ENCODE measurements at places on chromosomes 16 and 17.

DNA sequence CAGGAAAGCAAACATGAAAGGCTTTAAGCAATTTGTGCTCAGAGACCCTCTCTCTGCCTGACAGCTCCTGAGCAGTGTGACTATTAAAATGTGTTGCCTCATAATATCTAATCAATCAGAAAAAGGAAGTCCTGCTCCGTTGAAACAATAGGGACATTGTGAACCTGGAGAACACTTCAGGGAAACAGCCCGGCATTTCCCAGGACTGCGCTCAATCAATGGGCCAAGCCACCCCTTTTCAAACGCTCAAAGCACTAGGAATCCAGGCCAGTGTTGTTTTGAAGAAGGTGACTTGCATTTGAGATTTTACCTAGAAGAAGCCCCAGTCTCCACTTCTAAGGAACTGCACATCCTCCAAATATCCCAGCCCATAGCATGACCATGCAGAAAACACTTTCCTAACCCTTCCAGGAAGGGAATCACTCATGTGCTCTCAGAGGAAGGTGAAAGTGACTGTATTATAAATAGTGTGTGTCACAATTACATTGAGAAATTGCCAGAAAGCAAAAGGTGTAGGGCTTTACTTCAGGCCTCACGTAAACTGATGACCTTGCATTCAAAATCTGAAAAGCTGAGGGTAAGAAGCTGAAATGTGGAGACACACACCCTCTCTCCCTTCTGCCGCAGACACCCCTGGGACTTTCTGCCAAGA, 19.4 kb downstream of the CDRT4 start:
- no peak overlapping the region for H3K27ac ChIP-seq
- peaks cover 11% of the 10 kb centered on the region for H3K4me1 ChIP-seq
- ATAC-seq, result no peak
- H3K27me3 ChIP-seq, result no peaks in the 10 kb centered on the region
- H3K4me3 ChIP-seq, result no peak overlapping the region

GRCh38 chr16:67256701-67257230, 8.0 kb downstream of the SLC9A5 start:
- H3K4me1 ChIP-seq, result no peaks in the 10 kb centered on the region
- H3K4me3 ChIP-seq, result no peak overlapping the region
- H3K27me3 ChIP-seq, result peaks cover 4% of the 10 kb centered on the region
- no peak overlapping the region for H3K27ac ChIP-seq
- ATAC-seq, result no peak
- H3K36me3 ChIP-seq, result no peaks in the 10 kb centered on the region

GRCh38 chr17:8806926-8807550, 7.9 kb upstream of the MFSD6L start:
- peak overlapping the region; percentile 74 for H3K27ac ChIP-seq
- H3K36me3 ChIP-seq, result peaks cover 13% of the 10 kb centered on the region
- H3K4me1 ChIP-seq, result peaks cover 11% of the 10 kb centered on the region
- H3K4me3 ChIP-seq, result peak overlapping the region; percentile 30
- ATAC-seq, result peak; percentile 93

GRCh38 chr17:32954477-32954876, 26.5 kb downstream of the TMEM98 start:
- peaks cover 19% of the 10 kb centered on the region for H3K27me3 ChIP-seq
- no peaks in the 10 kb centered on the region for H3K4me1 ChIP-seq
- H3K4me3 ChIP-seq, result no peak overlapping the region

- no peaks in the 10 kb centered on the region for H3K27me3 ChIP-seq
- no peak overlapping the region for H3K27ac ChIP-seq
- peaks cover 5% of the 10 kb centered on the region for H3K4me1 ChIP-seq
These were observed 7.3 kb upstream of the PRPSAP2 start for GRCh38 chr17:18850679-18851078.

DNA sequence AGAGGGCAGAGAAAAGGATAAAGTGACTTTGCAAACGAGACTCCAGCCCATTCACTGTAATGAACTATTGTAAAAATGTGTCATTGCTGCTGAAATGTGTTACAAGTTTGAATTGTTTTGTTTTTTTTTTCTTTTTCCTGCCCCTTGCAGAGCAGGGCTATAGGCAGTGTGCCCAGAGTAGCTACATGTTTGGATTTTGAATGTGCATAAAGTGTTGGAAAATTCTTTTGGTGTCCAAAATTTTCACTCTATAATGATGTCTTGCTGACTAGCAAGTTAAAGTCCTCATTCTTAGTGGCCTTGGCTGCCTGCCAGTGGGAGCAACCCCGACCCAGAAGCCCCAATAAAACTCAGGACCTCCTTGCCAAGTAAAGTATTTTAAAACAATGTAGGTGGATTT, 66.5 kb downstream of the IGF2BP1 start:
- no peak overlapping the region for H3K4me3 ChIP-seq
- H3K27ac ChIP-seq, result no peak overlapping the region
- no peak for ATAC-seq
- no peaks in the 10 kb centered on the region for H3K4me1 ChIP-seq

- H3K4me1 ChIP-seq, result peaks cover 5% of the 10 kb centered on the region
- ATAC-seq, result peak; percentile 36
- no peaks in the 10 kb centered on the region for H3K36me3 ChIP-seq
- peaks cover 21% of the 10 kb centered on the region for H3K27me3 ChIP-seq
- H3K27ac ChIP-seq, result no peak overlapping the region
- no peak overlapping the region for H3K4me3 ChIP-seq
These were observed 2.5 kb upstream of the RAB11FIP4 start for GRCh38 chr17:31388770-31389656.

DNA sequence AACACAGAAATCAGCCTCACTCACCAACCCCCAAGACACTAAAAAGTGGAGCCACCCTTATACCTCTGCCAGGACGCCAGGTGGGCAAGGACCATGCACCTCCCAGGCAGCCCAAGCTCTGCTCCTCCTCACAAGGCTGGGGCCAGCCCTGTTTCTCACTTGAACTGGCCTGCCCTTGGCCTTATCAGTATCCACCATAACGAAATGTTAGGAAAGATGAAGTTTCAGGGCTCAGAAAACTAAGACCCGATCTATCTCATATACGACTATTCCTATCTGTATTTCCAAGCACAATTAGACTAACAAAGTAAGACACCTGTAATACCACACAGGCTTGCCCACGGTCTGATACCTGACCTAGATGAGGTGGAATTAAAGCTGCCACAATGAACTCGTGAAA, 6.9 kb downstream of the FBXO31 start:
- H3K36me3 ChIP-seq, result peaks cover 55% of the 10 kb centered on the region
- H3K4me1 ChIP-seq, result peaks cover 32% of the 10 kb centered on the region
- peak overlapping the region; percentile 81 for H3K27ac ChIP-seq
- H3K27me3 ChIP-seq, result no peaks in the 10 kb centered on the region

GRCh38 chr16:84427553-84427952, 59.2 kb downstream of the ATP2C2 start:
- H3K27ac ChIP-seq, result no peak overlapping the region
- no peaks in the 10 kb centered on the region for H3K36me3 ChIP-seq

DNA sequence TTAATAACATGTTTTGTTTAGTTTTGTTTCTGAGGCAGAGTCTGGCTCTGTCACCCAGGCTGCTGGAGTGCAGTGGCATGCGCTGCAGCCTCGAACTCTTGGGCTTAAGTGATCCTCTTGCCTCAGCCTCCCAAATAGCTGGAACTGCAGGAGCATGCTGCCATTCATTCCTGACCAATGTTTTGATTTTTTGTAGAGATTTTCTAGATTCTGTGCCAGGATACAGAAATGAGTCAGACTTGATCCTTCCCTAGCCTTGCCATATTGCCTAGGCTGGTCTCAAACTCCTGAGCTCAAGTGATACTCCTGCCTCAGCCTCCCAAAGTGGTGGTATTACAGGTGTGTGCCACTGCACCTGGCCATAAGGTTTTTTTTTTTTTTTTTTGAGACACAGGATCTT, 17.7 kb downstream of the TAOK1 start:
- peak overlapping the region; percentile 35 for H3K27ac ChIP-seq
- H3K4me3 ChIP-seq, result no peak overlapping the region
- no peaks in the 10 kb centered on the region for H3K27me3 ChIP-seq
- peaks cover 23% of the 10 kb centered on the region for H3K4me1 ChIP-seq

DNA sequence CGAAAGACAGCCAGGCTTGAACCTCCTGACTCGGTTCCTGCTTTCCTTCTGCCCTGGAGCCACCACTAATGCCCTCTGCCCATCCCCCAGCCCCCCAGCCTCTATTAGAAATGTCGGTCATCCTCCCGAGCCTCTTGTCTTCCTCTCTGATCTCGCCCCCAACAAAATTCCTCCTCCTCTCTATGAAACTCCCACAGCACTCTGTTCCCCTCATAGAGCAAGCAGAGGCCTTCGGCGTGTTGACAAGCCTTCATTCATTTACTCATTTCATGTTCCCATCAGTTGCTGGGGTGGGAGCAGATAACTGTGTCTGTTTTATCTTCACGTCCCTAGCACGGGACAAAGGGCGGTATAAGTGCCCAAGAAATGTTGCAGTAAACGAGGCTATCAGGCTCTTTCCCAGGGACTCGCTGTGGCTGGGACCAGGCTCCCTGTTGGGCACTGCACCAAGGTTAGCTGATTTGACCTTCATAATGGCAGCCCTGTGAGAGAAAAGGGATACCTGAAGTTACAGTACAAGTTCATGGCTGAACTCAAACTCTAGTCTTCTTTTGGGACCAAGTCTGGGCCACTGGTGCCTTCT, 7.8 kb downstream of the FBXL19 start:
- H3K27ac ChIP-seq, result no peak overlapping the region
- H3K27me3 ChIP-seq, result no peaks in the 10 kb centered on the region
- peaks cover 42% of the 10 kb centered on the region for H3K36me3 ChIP-seq
- H3K4me3 ChIP-seq, result no peak overlapping the region

GRCh38 chr16:3780570-3780969, 63.2 kb upstream of the TRAP1 start:
- H3K4me3 ChIP-seq, result no peak overlapping the region
- no peaks in the 10 kb centered on the region for H3K27me3 ChIP-seq
- peak; percentile 26 for ATAC-seq
- no peak overlapping the region for H3K27ac ChIP-seq
- H3K4me1 ChIP-seq, result peaks cover 15% of the 10 kb centered on the region

DNA sequence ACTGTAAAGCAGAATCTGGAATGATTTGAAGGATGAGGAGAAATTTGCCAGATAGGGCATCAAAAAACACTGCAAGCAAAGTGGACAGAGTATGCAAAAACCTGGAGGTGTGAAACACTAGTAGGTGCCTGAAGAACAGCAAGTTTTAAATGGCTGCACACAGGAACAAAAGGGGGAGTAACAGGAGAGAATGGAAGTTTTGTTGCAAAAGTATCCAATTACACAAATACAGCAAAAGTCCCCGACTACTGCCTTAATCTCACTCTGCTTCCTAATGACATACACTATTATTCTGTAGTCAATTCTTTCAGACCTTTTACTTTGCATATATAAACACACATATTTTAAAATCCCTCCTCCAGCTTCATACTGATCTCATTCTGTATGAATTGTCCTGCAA, 1.5 kb downstream of the HEATR6 start:
- no peak for ATAC-seq
- peaks cover 53% of the 10 kb centered on the region for H3K36me3 ChIP-seq
- H3K4me3 ChIP-seq, result peak overlapping the region; percentile 90

GRCh38 chr17:16912021-16912962, 59.6 kb downstream of the TNFRSF13B start:
- H3K27ac ChIP-seq, result no peak overlapping the region
- H3K4me3 ChIP-seq, result no peak overlapping the region
- H3K27me3 ChIP-seq, result peaks cover 28% of the 10 kb centered on the region
- no peak for ATAC-seq
- no peaks in the 10 kb centered on the region for H3K36me3 ChIP-seq

Measured in activated T-helper 17 cell treated with anti-CD3 and anti-CD28 coated beads, Interleukin-2, amount 50 U/mL, for 72 hours (primary cell).